ENCODE measurements at places on chromosomes 1 and 21. TPM values are rescaled to one million over a fixed set of nuclear protein-coding genes. Genes with fewer than 3 reads are reported as not detected.

DNA sequence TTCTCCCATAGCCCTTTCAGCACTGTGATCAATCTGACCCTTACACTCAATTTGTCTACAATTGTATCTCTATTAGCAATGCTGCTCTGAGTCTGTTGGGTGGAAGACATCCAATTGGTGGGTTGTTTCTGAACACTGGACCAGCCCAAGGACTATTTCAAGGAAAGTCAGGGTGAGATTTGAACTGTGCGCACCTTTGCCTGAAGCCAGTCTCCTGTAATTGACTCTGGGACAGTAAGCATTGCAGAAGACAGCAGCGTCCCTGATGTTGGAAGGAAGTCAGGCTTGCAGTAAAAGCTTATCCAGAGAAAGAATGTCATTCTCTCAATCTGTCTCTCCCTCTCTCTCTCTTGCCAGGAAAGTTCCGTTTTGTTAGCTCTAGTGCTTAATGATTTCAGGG, 233.9 kb downstream of the KIF26B start:
- DNase-seq: no peak

DNA sequence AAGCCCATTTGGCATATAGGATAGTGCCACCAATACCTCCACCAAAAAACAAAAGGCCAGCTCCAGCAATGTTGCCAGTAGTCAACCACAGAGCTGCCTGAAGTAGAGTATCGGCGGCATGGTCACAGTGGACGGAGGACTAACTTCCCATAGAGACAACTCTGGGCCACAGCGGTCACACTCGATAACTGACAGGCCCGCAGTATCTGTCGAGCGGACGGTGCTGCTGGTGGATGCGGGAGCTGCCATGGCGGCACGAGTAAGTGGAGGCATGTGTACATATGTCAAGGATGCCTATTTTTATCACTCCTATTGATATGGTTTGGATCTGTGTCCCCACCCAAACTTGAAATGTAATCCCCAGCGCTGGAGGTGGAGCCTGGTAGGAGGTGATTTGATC, 4.1 kb downstream of the KRTAP12-1 start:
- no peak for DNase-seq

GRCh38 chr1:205505791-205506190, 1.3 kb downstream of the CDK18 start:
- DNase-seq: peak; percentile 65

DNA sequence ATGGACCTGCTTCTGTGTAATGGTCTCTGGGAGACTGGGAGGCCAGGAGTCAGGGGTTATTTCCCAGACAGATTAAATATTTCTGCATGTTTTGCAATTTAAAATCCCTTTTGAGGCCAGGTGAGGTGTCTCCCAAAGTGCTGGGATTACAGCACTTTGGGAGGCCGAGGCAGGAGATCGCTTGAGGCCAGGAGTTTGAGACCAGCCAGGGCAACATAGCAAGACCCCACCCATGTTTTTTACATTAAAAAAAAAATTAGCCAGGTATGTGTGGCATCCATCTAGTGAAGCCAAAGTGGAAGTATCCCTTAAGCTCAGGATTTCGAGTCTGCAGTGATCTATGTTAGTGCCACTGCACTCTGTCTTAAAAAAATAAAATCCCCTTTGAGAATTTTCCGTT, 34.1 kb downstream of the ECHDC2 start:
- no peak for DNase-seq

- DNase-seq: no peak
Measured at GRCh38 chr1:109466125-109466451, 258 bp upstream of the SYPL2 start.

The LDLRAD2 gene
- total RNA-seq: 0.97 TPM

The LAMC2 gene
- 2.0 TPM for total RNA-seq

- DNase-seq: no peak
Measured at GRCh38 chr21:36478207-36478701, 1.7 kb downstream of the CLDN14 start.

DNA sequence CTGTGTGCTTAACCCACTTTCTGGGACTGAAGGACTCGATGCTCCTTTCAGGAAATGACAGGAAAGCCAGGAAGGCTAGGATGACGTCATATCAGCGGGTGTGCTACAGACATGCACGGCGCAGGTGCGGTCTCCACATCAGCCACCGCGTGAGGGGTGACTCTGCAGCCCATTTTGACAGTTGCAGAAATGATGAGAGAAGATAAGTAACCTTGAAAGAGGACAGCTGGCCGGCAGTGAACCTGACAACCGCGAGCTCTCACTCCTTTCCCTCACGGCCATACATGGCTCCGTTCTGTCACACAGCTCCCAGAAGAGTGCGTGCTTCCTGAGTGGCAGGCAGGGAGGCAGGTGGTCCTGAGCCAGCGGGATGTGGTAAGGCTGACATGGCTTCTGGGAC, 1.7 kb upstream of the KRTAP10-5 start:
- DNase-seq: no peak

- DNase-seq: no peak
Measured at GRCh38 chr1:44950434-44950833, 36.0 kb downstream of the EIF2B3 start.

GRCh38 chr1:192737306-192737705, 71.5 kb upstream of the RGS2 start:
- DNase-seq: no peak

The KCNN3 gene
- 0.62 TPM for total RNA-seq

The SPRR1B gene
- total RNA-seq: not detected

DNA sequence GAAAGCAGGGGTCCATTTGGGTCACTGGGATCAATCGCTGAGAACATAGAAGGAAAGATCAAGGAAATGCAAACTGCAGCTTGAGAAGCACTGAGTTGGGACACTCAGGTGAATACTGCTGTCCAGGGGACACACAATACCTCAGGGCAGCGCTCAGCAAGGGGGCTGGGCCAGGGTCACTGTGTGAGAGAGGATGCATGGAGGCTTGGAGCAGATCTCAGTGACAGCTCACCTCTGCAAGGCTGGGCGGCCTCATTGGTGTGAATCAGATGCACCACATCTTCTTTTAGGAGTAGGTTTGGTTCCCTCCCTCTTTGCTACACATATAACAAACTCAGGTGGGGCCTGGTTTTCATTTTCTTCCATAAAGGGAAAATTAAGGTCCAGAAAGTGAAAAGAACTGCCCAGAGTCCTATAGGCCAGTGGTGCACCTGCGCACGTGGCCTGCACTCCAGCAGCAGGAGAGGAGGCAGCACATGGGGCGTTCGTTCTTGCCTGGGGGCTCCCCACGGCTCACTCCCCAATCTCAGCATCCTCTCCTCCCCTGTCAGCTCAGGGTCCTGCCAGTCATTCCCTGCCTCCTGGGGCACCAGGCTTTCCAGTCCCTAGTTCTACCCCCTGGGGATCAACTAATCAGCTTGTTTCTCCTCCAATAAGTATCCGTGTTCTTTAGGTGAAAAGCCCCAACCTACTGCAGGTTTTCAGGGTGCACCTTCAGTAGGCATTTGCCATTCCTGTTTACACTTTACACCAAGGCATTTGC, 1.5 kb downstream of the A3GALT2 start:
- no peak for DNase-seq

DNA sequence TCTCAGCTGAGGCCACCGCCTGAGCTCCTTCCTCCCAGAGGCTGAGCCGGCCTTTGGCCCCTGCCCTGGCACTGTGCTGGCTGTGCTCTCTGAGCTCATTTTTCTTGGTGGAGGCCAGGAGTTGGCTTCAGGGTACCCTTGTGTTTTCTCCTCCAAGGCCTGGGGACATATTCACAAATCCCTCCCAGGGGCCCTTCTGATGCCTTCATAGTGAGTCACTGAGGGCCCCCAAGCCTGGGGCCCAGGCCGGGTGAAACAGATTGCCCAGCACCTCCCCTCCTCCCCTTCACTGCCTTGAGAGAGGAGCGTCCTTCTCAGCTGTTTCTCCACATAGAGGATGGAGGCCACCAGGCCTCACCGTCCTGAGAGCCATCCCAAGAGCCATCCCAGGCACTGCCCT, 105.8 kb downstream of the SIK1 start:
- no peak for DNase-seq
